Subcutaneous preadipocyte (primary cell): ENCODE measurements at places on chromosomes 1 and 21. TPM values are rescaled to one million over a fixed set of nuclear protein-coding genes. Genes with fewer than 3 reads are reported as not detected.

SLC30A10 gene
- not detected in 2 replicates for total RNA-seq

MYOM3 gene
- under 0.01 and 0.37 TPM in 2 replicates for total RNA-seq

RXFP4 gene
- total RNA-seq = not detected in 2 replicates

CNR2 gene
- not detected in 2 replicates for total RNA-seq

IL19 gene
- total RNA-seq = not detected in 2 replicates

RABGAP1L gene
- total RNA-seq = 29.4 and 32.5 TPM in 2 replicates

FALEC gene
- not detected in 2 replicates for total RNA-seq

UBXN10 gene
- total RNA-seq = under 0.01 TPM in 1 of 2 replicates, not detected in the other

CENPF gene
- 30.5 and 47.7 TPM in 2 replicates for total RNA-seq

DEGS1 gene
- 59.4 and 69.8 TPM in 2 replicates for total RNA-seq

RGS8 gene
- not detected in 2 replicates for total RNA-seq

CACNA1S gene
- not detected in 2 replicates for total RNA-seq

SPRR2B gene
- total RNA-seq = not detected in 2 replicates

TFF2 gene
- not detected in 2 replicates for total RNA-seq

TTC24 gene
- not detected in 2 replicates for total RNA-seq

SLAMF1 gene
- not detected in 2 replicates for total RNA-seq

CD160 gene
- not detected in 2 replicates for total RNA-seq

LRRC71 gene
- total RNA-seq = 0.20 TPM in 1 of 2 replicates, not detected in the other

TMEM82 gene
- total RNA-seq = not detected in 2 replicates

VANGL2 gene
- total RNA-seq = under 0.01 TPM in 1 of 2 replicates, not detected in the other

RNU1-3 gene
- under 0.01 TPM in 2 replicates for total RNA-seq

METTL18 gene
- total RNA-seq = 6.3 and 7.3 TPM in 2 replicates

CYP4A22 gene
- total RNA-seq = not detected in 2 replicates

BCL2L15 gene
- total RNA-seq = 0.59 and 1.8 TPM in 2 replicates

NUF2 gene
- total RNA-seq = 11.4 and 18.0 TPM in 2 replicates

C1orf115 gene
- total RNA-seq = 0.20 and 0.37 TPM in 2 replicates

SLC35F3 gene
- not detected in 2 replicates for total RNA-seq

LCE1A gene
- total RNA-seq = not detected in 2 replicates

CYYR1 gene
- total RNA-seq = 0.20 TPM in 1 of 2 replicates, not detected in the other

PLEKHN1 gene
- 0.73 and 1.2 TPM in 2 replicates for total RNA-seq

SPAG17 gene
- not detected in 2 replicates for total RNA-seq

CXADR gene
- total RNA-seq = 0.59 and 1.1 TPM in 2 replicates

WNT2B gene
- total RNA-seq = 1.5 and 2.0 TPM in 2 replicates

C1QA gene
- not detected in 2 replicates for total RNA-seq

GSTM5 gene
- 2.0 and 4.4 TPM in 2 replicates for total RNA-seq

OR2W3 gene
- total RNA-seq = 0.20 and 3.7 TPM in 2 replicates

MIXL1 gene
- total RNA-seq = not detected in 2 replicates

CSMD2 gene
- 0.37 and 3.5 TPM in 2 replicates for total RNA-seq
